ENCODE measurements at places on chromosomes 16 and 17.

DNA sequence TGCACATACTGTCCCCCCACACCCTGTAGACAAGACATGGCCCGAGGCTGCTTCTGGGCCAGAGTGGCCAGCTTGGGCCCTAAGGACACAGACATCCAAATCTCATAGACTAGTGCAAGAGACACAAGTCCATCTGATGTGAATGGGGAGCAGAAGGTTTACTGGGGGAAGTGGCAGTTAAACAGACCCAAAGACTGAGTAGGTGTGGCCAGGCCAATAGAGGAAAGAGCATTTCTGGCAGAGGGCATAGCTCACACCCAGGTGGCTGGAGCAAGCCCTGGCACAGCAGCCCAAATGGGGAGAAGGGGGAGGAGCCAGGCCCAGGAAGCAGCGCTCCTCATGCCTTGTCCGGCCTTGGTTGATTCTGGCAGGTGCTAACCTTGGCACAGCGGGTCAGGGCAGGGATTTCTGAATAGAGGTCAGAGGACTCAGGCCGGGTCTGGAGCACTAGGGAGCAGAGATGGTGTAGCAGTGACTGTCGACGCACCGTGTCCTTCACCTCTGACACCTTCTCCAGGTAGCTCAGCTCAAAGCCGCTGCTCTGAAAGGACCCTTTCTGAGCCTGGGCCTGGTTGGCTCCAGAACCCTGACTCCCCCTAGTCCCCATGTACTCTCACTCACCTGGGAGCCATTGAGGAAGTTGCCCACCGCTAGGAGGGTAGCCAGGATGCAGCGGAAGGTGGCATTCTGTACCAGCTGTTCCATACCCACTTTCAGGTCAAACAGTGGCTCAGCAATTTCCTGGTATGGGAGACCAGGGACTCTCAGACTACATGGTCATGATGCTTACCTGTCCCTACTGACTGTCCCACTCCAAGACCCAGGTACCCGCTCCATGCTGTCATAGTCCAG, 4.1 kb downstream of the TMEM208 start:
- DNase-seq, result no peak

DNA sequence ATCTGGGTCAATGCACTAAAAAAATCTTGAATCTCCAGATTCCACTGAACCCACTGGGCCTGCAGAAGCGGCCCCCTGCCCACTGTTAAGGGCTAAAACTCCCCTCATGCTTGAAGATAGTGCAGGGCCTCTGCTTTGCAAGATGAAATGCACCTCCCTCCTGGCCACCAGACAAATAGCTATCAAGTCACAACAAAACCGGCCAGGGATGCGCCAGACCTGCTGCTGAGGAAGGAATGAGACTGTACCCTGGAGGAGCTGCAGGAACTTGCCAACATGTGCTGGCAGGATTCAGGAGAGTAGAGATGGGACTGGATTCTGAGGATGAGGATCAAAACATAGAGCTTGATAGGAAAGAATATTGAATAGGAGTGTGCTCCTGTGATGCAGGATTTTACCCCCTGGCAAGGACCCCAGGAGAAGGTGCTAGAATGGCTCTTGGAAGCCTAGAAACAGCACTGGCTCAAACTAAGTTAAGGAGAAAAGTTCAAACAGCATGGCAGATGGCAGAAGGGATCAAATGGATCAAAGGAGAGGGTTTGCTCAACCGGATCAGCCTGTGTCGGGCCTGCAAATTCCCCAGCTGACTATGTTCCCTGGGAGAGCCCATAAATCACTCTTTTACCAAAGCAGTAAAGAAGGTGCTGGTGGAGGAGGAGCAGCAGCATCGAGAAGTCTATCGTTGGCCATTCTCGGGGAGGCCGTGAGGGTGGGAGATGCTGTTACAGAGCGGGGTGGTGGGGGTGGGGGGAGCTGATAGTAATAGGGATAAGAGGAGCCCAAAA, 27.2 kb upstream of the XYLT2 start:
- DNase-seq, result no peak

- no peak for DNase-seq
These were observed 19.9 kb downstream of the ERCC4 start for GRCh38 chr16:13939821-13940220.

- no peak for DNase-seq
These were observed at the start of gene VTN for GRCh38 chr17:28370035-28370743. TSS of gene VTN (minus strand) at chr17:28370307. CDS start at chr17:28370203, 104 bp downstream.

DNA sequence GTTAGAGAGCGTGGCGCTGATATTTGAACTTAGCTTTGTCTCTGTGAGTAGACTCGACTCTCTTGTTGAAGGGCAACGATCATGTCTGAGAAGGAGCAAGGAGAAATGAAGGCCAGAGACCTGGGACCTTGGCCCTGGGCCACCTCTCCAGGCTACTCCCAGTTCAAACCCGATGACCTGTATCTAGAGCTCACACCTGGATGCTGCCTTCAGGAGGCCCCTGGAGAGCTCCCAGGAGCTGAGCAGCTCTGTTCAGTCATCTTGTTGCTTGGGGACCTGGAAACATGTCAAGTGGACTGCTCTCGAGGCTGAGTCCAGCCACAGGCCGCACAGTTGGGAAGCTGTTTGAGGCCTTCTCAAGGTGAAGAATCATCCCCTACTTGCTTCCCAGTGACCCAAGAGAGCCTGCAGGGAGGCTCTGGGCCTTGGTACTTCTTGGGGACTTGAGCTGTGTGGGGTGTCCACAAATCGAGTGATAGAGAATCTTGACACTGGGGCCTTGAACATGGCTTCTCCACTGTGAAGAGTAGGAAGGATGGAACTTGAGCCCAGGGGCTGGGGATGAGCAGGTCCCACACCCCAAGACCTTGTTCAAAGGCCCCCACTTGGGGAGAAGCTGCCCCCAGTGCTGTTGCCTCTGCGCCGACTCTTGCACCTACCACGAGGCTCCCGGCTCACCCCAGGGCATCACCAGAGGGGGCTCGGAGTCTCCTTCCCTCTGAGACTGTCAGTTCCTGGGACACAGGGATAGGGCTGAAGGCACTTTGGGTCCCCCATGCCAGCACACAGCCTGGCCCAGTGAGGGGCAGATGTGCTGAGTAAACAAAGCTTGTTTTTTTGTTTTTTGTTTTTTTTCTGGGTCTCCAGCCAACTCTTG, 112.1 kb downstream of the IRX5 start:
- no peak for DNase-seq

DNA sequence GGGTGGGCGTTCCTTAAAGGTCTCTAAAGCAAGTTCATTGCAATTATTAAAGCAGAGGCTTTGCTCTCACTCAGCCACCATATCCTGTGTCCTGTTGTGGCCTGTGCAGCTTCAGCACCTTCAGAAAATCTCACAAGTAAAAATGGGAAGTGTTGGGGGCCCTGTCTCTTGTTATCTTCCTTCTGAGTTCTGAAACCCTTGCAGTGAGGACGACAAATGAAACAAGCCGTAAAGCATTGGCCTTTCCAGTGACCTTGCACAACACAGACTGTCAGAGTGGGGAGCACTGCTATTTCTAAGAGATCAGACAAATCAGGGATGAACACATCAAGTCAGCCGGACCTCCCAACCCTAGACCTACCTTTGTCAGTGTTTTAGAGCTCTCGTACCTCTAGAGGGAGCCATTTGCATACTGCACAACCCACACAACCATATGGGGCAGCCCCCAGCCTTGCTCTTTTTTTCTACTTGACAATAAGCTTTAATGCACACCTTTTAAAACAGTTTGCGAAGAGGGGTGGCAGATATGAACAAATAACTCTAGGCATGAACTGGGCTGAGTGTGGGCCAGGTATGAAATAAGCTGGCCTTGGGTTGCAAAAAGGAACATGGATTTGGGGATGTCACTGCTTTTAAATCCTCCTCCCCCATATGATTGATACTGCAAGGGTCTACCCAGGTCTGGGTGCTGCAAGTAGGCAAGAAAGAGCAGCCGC, 89.8 kb downstream of the KATNIP start:
- DNase-seq, result peak; percentile 17

GRCh38 chr17:57778306-57778705, 33.2 kb upstream of the CCDC182 start:
- DNase-seq, result no peak

DNA sequence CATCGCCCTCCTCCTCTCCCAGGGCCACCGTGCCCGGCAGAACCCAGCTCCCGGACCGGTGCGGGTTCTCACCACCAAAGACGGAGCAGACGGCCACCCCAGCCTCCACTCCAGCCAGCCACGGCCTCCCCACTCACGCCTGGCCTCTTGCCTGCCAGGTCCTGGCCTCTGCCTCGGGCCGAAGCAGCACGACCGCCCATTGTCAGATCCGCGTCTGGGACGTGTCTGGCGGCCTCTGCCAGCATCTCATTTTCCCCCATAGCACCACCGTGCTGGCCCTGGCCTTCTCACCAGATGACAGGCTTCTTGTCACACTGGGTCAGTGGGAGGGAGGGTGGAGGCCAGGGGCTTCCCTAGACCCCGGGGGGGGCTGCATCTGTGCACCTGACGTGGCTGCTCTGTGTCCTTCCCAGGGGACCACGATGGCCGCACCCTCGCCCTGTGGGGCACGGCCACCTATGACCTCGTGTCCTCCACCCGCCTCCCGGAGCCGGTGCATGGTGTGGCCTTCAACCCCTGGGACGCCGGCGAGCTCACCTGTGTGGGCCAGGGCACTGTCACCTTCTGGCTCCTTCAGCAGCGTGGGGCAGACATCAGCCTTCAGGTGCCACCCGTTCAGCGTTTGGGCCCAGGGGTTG, 6.6 kb upstream of the RHOT2 start:
- DNase-seq, result no peak

DNA sequence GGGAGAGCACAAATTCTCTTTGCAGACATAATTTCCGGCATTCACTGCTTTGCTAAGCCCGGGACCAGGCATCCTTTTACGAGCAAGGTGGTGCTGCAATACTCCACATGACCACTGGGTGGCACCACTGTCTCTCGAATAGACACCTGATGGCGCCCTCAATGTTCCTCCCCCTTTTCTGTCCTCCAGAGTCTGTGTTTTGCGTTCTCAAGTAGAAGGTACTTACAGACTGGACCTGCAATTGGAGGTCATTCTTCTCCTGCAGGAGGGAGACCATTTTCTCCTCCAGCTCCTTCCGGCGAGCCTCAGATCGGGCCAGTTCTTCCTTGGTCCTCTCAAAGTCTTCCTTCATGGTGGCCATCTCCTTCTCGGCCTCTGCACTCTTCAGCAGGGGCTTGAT, 45.2 kb downstream of the MYH13 start:
- peak; percentile 65 for DNase-seq

- no peak for DNase-seq
These were observed 4.5 kb downstream of the PLLP start for GRCh38 chr16:57279780-57280638.

DNA sequence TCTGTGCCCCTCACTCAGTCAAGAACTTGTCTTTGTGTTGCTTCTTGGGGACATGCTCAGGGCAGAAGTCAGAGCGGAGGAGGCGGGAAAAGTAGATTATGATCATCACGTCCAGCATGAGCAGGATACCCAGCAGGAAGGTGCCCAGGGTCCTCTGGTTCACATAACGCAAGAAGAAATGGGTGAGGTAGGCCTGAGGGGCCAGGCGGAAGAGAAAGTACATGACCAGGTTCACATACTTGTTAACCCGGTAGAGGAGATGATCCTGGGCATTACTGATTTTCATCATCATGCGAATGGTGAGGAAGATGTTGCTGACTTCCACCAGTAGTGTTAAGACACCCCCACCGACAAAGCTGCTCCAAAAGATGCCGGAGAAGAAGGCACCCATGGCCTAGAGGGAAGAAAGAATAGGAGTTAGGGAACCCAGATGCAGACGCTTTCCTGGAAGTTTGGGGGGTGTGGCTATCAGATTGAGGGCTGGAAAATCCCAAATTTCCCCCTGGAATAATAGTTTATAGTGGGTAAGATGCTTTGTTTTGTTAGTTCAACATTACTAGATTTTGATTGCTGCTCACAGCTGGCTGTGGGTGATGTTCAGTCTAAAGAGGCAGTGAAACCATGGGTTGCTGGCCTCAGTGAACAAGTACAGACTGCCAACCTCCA, 1.4 kb downstream of the TLCD1 start:
- no peak for DNase-seq

DNA sequence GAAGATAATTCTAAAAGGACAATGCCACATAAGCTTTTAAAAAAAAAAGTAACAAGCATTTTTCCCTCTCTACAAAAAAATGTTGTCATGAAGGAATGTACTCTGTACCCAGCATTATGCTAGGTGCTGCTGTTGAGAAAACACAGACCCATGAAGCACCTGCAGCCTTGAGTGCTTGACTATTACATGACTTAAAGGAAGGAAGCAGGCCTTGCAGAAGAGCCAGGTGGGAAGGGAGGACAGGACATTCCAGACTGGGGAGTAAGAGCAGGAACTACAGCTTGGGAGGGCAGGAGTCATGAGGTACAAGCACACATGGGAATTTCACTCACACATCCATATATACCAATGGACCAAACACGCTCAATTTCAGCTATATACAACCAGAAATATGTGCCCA, 3.8 kb downstream of the MYO1D start:
- no peak for DNase-seq

- no peak for DNase-seq
These were observed 53.3 kb downstream of the SALL1 start for GRCh38 chr16:51097729-51098128.

DNA sequence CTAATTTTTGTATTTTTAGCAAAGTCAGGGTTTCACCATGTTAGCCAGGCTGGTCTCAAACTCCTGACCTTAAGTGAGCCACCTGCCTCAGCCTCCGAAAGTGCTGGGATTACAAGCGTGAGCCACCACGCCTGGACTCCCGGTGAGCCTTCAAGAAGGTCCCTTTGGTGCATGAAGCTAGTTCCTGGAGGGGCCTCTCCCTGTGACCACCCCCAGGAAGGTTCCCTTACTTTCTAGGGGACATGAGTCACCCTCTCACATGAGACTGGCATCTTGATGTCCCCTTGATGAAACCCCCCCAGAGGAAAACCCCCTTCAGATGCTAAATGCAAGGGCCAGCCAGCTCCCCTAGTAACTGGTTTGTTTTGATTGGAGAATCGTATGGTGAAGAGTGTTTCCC, 12.8 kb downstream of the CARHSP1 start:
- DNase-seq, result no peak

- DNase-seq, result peak; percentile 13
These were observed 24.3 kb upstream of the TMEM220 start for GRCh38 chr17:10754109-10754508.

DNA sequence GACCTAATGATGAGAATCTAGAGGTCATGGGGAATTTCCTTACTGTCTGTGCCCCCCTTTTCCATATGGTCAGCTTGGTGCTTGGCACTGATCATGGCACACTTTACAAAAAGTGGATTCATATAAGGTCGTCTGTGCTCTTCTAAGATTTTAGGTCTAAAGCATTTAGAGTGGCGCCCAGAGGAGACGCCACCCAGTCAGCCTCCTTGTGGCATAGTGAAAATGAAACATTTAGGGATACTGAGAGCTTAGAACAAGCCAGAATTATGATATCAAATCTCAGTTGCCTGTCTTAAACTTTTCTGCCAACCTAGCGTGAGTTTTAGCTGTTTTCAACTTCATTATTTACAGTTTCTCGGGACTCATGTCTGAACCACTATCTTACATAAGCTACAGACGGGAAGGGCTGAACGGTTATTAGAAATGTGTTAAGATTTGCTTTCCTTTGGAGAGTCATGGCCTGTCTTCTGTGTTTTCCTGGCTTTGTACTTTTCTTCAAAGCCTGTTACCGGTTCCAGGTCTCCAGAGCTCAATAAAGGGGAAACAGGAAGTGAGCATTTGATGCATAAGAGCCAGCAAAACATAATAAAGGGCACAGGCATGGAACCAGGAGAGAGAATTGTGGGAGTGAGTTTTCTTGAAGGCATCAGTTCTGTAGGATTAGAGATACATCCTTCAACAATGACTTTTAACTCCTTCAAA, 13.7 kb downstream of the ZNRF1 start:
- peak; percentile 45 for DNase-seq
